Right atrium auricular region (tissue), 2 donors: ENCODE measurements at places on chromosomes 4 and X.

DNA sequence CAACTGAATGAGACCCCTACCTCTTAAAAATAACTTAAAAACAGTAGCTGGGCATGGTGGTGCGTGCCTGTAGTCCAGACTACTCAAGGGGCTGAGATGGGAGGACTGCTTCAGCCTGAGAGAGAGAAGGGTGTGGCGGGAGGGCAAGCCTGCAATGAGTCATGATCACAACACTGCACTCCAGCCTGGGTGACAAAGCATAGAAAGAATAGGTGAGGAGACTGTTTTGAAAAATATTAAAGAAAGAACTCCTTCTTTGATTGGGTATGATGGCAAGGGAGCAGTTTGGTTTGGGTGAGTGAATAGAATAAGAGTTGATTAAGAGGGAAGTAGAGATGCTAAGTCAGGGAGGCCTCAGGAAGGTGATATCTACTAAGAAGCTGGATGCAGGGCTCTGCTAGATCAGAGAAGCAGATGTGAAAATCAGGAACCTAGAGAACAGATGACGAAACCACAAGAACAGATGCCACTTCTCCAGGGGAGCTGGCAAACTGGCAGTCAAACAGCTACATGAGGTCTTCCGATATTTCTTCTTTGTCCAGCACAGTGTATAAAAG is 318.6 kb downstream of the OPHN1 start:
- no peak for DNase-seq

DNA sequence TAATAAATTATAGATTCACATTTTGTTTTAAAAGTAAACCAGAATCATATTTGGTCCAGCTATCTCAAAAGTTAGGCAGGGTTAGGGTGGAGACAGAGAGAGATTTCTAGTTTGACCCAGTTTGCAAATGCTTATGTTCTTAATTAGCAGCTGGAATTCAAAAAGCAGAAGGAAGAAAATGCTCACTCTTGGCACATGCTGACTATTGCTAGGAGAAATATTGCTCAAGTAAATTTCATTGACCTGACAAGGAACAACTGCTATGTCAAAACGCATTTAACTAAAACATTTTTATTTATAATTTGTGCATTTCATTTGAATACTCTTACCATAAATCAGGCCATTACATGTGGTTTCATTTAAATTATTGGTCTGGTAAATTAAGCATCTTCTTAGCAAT is 131.8 kb downstream of the GLRA3 start:
- no peak for DNase-seq

GRCh38 chr4:55670695-55671094 is 34.6 kb upstream of the NMU start:
- no peak for DNase-seq

DNA sequence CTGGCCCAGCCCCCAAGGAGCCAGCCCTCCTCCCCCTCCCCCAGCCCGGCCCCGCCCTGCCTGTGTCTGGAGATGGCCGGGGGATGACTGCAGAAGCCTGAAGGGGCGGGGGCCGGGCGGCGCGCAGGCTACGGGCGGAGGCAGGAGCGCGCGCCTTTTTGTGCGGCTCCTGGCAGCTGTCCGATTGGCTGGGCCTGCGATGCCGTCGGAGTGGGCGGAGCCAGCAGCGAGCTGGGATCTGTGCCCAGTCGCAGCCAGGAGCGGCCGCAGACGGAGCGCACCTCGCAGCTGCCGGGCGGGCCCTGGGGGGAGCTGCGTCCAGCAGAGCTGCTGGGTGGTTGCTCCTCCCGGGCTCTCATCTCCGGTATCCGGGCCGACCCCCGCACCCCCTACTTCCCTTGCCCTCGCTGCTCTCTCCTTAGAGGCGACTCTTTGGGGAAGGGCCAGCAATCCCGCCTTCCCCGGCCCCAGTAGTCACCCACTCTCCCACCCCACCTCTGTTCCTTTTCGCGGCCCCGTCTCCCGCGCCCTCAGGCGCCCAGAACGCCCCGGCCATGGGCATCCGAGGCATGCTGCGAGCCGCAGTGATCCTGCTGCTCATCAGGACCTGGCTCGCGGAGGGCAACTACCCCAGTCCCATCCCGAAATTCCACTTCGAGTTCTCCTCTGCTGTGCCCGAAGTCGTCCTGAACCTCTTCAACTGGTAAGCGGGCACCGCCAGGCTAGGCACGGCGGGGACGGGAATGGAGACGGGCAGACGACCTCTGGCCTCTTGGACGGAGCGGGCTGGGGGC is at the start of gene GABRQ:
GABRQ (plus strand) TSS at position 247 of the 794 bp plus-strand sequence; CDS start at position 555, 308 bp downstream.
- DNase-seq: no peak

DNA sequence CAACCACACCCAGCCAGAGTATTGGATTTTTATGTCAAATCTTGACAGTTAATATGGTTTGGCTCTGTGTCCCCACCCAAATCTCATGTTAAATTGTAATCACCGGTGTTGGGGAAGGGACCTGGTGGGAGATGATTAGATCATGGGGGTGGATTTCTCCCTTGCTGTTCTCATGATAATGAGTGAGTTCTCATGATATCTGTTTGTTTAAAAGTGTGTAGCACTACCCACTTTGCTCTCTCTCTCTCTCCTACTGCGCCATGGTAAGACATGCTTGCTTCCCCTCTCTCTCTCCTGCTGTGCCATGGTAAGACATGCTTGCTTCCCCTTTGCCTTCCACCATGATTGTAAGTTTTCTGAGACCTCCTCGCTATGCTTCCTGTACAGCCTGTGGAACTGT is 86.9 kb upstream of the COX18 start:
- no peak for DNase-seq

- no peak for DNase-seq
Observed at GRCh38 chr4:127505203-127505602, 127.6 kb upstream of the INTU start.

GRCh38 chrX:10582215-10582733 is 38.1 kb downstream of the MID1 start:
- no peak for DNase-seq

GRCh38 chr4:100022792-100023222 is 72.7 kb upstream of the H2AZ1 start:
- DNase-seq: no peak

GRCh38 chrX:3522101-3522650 is 175.7 kb upstream of the MXRA5 start:
- DNase-seq: no peak

DNA sequence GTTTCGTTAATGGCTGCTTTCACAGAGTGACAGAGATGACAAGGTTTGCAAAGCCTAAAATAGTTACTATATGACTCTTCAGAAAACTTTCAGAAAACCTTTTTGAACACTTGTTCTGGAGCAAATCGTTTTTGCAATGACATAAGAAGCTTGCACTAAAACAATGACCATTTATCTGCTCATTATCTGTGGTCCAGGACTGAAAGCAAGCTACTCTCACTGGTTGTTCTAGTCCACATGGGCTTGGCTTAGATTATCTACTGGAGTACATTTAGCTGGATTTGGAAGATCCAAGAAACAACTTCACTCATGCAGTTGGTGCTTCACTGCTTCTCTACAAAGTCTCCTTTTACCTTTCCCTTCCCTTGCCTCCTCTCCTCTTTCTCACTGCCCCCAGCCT is 1836.4 kb upstream of the AGA start:
- no peak for DNase-seq

DNA sequence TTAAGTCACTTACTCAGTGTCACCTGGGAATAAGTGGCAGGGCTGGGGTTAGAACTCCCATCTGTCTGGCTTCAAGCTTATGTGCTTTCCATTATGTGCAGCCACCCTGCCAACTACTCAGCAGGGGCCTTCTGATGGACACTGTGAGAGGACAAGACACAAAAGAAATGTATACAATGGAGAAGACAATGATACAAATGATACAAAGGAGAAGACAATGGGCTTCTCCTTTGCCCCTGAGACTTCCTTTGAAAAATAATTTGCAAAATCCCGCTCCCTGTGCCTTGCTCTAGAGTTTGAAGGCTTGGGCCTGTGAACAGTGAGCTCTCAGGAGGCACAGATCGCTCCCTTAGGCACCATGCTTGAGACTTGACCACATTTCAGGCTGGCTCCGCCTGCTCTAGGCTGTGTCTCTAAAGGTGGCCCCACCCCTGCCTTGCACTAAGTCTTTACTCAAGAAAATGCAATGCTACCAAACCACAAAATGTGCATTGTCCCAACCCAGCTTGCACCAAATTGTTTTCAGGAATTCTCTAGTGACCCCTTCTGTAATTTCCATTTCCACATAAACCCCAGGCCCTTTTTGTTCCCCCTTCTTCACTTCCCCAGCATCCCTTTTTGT is 27.1 kb upstream of the STX18 start:
- no peak for DNase-seq

DNA sequence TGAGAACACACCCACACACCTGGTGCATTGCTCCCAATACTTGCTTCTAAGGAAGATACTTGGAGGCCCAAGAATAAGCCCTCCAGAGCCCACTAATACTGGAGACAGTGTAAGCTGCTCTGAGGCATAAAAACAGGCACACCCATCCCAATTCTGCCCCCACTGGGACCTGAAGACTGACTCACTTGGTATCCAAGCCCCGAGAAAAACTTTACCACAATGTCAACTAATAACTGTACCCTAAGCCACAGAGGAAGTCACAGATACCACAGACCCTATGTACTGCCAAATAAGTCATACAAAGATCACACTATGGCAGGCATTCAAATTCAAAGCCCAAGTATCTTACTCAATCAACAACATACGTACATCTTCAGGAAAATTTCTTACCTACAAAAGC is 398.2 kb upstream of the SPANXN1 start:
- DNase-seq: no peak

- no peak for DNase-seq
Observed at GRCh38 chr4:158327525-158327924, 117.2 kb downstream of the TMEM144 start.

- DNase-seq: no peak
Observed at GRCh38 chr4:85867271-85867670, 392.3 kb downstream of the ARHGAP24 start.
